ENCODE measurements at places on chromosomes 16 and 17.

- DNase-seq: no peak
These were observed 30.6 kb downstream of the SOX8 start for GRCh38 chr16:1012135-1012534.

- no peak for DNase-seq
These were observed 78.4 kb upstream of the NKD1 start for GRCh38 chr16:50469744-50470321.

DNA sequence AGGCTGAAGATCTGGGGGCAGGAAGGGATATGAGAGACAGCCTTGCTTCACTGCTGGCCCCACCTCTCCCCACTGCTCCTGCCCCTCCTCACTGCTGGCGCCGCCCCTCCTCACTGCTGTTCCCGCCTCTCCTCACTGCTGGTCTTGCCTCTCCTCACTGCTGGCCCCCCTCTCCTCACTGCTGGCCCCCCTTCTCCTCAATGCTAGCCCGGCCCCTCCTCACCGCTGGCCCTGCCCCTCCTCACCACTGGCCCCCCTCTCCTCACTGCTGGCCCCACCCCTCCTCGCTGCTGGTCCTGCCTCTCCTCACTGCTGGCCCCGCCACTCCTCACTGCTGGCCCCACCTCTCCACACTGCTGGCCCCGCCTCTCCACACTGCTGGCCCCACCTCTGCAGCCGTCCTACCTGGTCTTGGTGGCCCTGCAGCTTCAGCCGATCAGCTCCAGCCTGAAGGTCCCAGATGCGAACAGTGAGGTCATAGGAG lies 9.5 kb upstream of the PAM16 start:
- no peak for DNase-seq

DNA sequence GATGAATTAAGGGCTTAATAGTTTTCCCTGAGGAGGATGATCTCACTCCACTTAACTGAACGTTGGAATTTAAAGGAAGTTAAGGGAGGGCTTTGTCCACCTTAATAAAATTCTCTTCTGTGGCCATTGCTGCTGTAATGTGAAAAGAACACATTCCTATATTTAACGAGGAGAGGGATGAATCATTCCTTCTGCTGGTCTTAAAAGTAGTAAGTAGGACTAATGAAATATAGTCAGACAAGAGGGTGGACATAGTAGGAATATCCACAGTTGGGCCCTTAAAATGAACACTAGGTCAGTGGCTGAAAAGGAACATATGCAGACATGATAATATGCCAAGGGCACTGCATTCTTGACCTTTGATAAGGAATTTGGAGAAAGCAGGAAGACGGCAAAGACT lies 405.6 kb downstream of the PMP22 start:
- DNase-seq: no peak

GRCh38 chr17:30503558-30503957 lies 26.4 kb downstream of the GOSR1 start:
- DNase-seq: no peak

- DNase-seq: no peak
These were observed 8.6 kb downstream of the USP32 start for GRCh38 chr17:60383379-60383778.

DNA sequence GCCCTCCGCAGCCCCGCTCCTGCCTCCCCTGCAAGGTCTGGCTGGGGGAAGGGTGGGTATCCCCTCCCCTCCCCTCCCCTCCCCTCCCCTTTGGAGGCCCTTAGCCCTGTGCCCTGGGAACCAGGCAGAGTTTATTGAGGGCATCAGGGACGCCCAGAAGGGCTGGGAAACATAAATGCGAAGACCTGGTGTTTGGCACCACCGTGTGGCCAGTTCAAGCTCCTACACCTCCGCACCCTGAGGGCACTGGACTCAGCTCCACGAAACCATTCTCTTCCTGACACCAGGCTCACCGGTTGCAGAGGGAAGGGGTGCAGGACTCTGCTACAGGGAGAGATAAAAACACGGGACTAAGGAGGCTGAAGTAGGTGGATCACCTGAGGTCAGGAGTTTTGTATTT lies 1.0 kb upstream of the AIPL1 start:
- peak; percentile 78 for DNase-seq

- no peak for DNase-seq
These were observed 16.9 kb downstream of the KIFC3 start for GRCh38 chr16:57785385-57785784.

- DNase-seq: no peak
These were observed 43.6 kb downstream of the NLRC5 start for GRCh38 chr16:57032931-57033330.

DNA sequence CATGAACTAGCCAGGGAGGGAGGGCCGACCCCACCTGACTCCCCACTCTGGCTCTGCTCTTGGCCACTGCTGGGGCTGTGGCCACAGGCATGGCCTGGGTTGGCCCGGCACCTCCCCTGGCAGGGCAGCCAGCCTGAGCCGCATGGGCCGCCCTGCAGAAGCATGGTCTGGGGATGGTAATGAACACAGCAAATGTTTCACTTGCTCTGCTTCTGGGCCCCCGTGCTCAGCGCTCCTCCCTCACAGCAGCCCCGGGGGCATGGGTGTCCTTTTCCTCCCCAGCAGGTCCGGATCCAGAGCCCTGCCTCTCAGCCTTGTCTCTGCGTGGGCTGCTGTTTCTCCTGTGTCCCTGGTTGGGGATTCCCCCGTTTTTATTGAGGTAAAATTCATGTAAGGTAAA lies 30.9 kb upstream of the KCNJ12 start:
- no peak for DNase-seq

DNA sequence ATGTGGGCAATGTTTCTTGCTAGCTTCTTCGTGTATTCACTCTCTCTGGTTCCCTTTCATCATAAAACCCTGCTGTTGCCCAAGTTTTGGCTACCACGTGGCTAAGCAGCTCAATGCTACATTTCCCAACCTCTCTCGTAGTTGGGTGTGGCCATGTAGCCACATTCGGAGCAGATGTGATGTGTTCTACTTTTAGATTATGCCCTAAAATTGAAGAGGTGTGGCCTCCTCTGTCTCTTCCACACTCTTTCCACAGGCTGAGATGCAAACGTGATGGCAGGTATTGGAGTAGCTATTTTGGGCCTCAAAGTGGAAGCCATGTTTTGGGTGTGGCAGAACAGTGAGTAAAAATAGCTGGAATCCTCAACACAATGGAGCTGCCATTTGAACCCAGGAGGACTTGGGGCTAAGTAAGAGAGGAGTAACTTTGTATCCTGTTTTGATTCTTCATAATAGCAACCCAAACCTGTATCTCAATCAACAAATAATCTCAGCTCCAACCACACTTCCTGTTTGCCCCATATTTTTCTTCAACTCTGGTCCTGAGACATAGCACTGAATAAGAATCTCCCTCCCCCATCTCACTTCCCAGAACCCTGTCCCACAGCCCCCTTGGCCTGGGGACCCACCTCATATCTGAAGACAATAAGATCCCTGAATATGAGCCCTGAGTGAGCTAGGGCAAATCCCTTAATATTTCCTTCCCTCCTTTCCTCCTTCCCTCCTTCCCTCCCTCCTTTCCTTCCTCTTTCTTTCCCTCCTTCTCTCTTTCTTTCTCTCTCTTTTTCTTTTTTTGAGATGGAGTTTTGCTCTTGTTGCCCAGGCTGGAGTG lies 4.0 kb downstream of the NUPR1 start:
- no peak for DNase-seq

GRCh38 chr16:77960766-77961165 lies 61.6 kb upstream of the CLEC3A start:
- no peak for DNase-seq

- DNase-seq: peak; percentile 14
These were observed 765 bp downstream of the KRT19 start for GRCh38 chr17:41527063-41528023.

DNA sequence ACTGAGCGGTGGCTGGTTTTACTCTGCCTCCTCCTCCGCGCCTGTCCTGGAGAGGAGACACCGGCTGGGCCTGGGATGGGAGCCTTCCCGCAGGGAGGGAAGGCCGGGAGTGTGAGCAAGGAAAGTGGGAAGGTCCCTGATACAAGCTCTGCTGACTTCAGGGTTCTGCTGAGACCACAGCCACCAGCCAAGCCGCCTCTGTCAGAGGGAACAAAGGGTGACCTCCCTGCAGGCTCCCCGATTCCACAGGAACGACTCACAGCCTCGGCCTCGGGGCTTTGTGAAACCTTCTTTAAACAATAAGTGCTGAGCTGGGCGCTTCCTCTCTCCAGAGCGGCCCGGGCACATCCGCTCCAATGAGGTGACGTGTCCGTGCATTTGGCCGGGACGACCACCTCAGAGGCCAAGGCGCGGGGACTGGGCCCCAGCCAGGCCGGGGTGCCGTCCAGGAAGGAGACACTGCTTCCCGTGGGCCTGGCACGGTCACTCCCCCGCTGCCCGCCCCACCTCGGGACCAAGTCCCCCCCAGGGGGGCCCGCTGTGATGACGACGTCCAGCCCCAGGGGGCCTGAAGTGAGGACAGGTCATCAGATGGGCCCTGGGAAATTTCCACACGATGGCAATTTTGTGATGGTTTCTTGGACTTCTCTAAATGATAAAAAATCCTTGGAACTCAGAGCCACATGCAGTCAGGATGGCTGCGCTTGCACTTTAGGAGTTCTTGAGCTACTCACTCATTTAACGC lies 11.8 kb upstream of the CIBAR2 start:
- DNase-seq: no peak

- DNase-seq: no peak
These were observed 61.5 kb downstream of the USP22 start for GRCh38 chr17:20981046-20981920.

DNA sequence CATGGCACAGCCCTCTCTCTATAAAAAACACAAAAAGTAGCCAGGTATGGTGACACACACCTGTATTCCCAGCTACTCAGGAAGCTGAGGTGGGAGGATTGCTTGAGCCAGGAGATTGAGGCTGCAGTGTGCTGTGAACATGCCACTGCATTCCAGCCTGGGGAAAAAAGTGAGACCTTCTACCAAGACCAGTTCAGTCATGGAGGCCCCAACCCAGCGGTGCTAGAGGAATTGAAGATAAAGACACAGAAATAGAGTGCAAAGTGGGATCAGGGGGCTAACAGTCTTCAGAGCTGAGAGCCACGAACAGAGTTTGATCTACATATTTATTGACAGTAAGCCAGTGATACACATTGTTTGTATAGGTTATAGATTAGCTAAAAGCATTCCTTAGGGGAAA lies 15.6 kb upstream of the CCL8 start:
- DNase-seq: no peak

- DNase-seq: peak; percentile 91
These were observed at the start of gene MIEN1 for GRCh38 chr17:39730095-39730921. Gene MIEN1, minus strand, starts transcription at chr17:39730532. Its CDS starts 37 bp downstream, at chr17:39730495.

DNA sequence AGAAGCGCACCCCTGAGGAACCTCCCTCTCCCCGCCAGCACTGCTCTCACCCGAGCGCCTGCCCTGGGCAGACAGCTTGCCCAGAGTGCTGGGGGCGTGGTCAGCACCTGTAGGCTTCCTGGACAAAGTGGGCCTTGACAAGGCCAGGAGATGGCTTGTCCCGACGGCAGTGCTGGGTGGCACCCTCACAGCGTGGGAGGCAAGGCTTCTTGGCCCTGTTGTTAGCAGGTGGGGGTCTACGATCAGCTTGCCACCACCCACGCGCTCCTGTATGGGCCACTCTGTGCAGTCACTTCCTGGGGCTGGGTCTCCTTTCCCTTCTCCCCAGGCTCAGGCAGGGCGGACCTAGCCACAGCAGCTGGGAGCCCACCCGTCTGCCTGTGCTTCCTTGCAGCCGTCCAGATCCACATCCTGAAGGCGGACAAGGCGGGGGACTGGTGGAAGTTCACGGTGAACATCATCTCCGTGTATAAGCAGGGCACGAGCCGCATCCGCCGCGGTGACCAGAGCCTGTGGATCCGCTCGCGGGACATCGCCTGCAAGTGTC lies 218.0 kb downstream of the NTN1 start:
- DNase-seq: peak; percentile 20

- DNase-seq: no peak
These were observed 20.0 kb upstream of the ZFHX3 start for GRCh38 chr16:73067671-73068540.

DNA sequence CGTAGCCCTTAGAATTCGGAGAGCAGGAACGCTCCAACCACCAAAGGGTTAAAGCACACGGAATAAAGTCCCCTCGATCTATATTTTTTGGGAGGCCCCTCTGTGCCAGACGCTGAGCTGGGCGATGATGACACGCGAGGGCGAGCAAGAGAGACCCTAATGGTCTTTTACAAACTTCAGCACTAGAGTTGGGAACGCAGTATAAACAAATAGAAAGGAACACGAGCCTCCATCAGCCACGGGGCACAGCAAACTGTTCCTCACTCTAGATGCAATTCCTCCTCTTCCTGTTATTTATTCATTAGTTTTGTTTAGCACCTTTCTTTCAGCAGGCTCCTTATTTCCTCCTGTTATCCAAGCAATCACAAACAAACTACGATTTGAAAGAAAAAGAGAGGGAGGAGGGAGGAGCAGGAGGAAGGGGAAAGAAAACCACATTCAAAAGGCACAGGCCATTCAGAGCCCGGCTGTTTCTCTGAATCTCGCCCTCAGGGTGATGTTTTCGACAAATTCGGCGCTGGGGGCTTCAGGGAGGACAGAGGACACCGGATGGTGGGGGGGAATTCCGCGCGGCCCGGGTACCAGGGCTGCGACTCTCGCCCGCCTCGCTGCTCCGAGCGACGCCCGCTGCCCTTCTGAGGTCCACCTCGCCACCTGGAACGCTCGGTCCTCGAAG lies 1.6 kb downstream of the TOX3 start:
- DNase-seq: no peak

GRCh38 chr17:42767512-42767911 lies 5.7 kb upstream of the VPS25 start:
- no peak for DNase-seq

DNA sequence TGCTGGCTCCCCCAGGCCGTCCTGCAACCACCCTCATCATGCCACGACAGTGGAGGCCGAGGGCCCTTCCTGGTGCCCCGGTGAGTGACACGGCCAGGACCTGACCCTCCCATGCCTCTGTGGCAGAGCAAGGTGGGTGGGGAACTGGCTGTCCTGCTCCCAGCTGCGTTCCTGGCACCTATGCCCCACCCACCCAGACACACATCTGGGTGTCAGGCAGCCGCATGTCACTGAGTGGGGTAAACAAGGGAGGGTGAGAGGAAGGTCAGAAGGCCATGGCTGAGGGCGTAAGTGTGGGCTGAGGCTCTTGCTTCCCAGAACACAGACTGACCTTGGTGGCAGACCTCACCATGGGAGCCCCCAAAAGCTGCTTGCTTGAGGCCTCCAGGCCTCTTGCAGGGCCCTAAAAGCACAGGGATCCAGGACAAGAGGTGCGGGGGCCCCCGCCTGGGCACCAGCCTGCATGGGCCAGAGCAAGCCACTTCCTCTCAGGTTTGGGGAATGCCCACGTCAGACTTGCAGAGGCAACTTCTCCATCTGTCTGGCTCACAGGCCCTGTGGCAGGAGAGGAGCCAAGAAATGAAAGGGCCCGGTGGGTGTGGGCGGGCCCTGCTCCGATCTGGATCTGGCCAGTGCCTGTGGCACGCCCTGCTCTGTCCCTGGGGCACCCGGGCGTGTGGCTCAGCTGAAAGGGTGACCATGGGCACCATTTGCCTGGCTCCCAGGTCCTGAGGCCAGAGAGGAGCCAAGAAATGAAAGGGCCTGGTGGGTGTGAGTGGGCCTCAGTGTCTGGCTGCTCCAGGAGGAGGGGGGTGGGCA lies 3.9 kb upstream of the CCDC57 start:
- DNase-seq: no peak
